Bone marrow (tissue), 2 donors: ENCODE measurements at places on chromosomes 2 and 18.

DNA sequence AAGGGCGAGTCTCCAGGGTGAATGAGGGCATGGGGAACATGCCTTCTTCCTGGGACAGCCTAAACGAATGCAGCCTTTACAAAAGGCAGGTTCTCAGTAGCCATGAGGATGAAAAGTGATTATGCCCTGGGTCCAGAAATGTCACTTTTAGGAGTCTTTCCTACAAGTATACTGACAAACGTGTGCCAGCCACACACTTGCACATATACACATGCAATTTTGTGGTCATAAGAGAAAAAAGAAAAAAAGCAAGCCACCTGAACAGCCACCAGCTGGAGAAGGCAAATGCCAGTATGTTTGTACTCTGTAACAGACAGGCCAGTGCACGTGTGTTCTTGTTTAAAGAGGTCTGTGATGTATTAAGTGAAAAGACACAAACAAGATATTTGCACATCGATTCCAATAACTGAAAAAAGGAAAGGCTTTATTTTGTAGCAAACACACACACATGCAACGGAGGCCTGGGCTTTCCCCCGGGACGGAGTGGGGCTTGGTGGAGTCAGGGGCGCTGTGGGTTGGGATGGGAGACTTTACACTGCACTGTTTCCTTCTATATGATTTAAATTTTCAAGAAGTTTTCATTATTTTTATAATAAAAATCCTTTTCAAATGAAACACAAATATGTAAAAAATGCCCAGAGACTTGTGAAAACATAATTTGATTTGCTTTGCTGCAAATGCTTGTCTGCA lies 108.4 kb downstream of the FAM210A start:
- DNase-seq, result no peak

GRCh38 chr2:18378020-18378653 lies 182.3 kb downstream of the RDH14 start:
- peak; percentile 7 for DNase-seq

DNA sequence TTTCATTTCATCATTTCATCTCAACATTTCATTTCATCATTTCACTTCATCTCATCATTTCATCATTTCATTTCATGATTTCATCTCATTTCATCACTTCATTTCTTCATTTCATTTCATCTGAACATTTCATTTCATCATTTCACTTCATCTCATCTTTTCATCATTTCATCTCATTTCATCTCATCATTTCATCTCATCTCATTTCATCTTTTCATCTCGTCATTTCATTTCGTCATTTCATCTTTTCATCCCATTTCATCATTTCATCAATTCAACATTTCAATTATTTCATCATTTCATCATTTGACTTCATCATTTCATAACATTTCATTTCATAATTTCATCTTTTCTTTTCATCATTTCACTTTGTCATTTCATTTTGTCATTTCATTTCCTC lies 128.4 kb downstream of the ANKRD30BL start:
- no peak for DNase-seq

DNA sequence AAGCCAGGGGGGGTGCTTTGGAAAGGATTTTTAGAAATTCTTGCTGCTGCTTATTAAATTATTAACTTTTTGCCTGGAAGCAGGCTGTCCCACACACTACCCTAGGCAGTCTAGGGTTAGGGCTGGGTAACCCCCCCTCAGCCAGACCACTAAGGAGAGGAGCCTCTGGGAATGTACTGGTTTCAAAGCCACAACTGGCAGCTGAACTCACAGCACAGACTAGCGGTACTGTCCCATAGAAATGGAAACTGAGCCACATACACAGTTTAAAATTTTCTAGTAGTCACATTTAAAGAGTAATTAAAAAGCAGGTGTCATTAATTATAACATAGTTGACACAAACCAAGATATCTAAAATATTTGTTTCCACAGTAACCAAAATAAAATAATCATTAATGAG lies 50.1 kb downstream of the SPRED2 start:
- DNase-seq, result no peak

DNA sequence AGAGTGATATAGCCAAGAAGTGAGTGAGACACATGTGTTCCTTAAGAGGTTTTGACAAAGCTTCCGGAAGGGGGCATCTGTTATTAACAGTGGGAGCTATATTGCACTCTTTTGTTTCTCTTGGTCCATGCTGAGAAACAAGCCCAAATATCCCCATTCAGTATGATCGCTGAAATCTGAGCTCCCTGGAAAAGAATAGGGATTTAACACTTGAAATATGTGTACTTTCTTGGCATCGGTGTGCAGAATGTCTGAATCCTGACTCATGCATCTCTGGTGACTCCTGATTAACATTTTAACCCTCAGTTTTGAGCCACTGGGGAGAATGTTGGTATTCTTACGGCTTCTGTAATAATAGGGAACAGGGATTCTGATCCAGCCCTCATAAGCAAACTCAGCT lies 448.1 kb downstream of the TSN start:
- no peak for DNase-seq

- no peak for DNase-seq
Measured at GRCh38 chr2:5410991-5411700, 281.0 kb upstream of the SOX11 start.
